ENCODE measurements at places on chromosomes 13 and 19. TPM values are rescaled to one million over a fixed set of nuclear protein-coding genes. Genes with fewer than 3 reads are reported as not detected.
A peak's percentile ranks its signal among the peaks of the same experiment; 100 is the strongest.

- DNase-seq = peak; percentile 90
Observed at GRCh38 chr19:3479834-3480215, 500 bp downstream of the SMIM24 start.

DNA sequence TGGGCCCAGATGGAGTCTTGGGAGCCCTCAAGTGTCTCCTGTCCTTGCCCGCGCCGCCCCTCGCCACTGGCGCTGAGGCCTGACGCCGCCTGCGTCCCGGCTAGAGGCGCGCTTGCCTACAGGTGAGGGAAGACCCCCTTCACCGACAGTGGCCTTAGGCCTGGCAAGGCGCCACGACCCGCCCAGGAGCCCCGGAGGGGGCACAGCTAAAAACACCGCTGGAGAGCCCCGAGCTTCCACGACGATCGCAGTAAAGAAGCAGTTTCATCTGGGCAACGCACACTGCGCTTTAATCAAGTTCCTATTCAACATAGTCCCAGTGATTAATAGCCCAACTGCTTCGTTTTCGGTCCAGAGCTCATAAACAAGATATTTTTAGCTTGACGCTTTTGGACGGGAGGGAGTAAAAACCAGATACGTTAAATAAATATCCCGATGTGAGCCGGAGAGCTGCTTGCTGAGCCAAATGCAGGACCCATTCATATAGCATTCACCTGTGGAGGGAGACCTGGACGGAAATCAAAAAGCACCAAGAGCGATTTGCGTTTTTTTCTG is 1.5 kb upstream of the CEBPA start:
- peak; percentile 73 for DNase-seq

Gene KCNRG
- polyA plus RNA-seq = not detected

DNA sequence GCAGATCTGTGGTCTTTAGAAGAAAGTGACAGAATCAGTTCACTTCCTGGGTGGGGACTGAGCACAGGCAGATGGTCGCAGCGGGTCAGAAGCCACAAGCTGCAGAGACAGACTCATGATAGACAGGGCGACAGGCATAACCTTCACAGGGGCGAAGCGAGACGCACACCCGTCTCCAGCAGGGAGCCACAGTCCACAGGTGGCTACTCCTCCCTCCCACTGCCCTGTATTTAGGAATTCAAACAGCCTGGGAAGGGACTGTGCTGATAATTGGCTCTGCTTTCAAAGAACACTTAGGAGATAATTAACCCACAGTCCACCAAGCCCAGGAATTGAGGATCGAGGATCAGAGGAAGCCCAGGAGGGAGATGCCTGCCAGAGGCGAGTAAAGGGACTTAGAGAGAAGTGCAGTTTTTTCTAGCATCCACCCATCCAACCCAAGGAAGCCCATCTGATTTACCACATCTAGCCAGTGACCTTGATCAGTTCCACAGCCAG is 23.2 kb downstream of the RFX2 start:
- DNase-seq = peak; percentile 81

GRCh38 chr13:99495466-99496183 is 5.6 kb upstream of the TM9SF2 start:
- no peak for DNase-seq

Gene USHBP1
- 1.4 TPM for polyA plus RNA-seq

DNA sequence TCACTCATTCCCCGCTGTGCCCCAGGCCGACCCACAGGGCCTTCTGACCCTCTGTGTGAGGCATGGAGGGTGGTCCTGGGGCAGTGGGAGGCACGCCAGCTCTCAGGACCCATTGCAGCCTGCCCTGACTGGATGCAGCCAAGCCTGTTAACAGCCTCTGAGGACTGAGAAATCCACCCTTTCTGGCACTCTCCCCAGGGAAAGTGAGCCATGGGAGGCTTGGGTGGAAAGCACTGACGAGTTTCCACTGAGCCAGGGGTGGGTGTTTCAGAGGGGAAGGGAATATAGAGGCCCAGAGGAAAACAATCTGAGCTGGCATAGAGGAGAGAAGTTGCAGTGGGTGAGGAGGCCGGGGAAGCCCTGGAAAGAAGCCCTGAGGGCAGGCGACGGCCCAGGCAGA is 30.6 kb upstream of the SLC7A10 start:
- DNase-seq = no peak

DNA sequence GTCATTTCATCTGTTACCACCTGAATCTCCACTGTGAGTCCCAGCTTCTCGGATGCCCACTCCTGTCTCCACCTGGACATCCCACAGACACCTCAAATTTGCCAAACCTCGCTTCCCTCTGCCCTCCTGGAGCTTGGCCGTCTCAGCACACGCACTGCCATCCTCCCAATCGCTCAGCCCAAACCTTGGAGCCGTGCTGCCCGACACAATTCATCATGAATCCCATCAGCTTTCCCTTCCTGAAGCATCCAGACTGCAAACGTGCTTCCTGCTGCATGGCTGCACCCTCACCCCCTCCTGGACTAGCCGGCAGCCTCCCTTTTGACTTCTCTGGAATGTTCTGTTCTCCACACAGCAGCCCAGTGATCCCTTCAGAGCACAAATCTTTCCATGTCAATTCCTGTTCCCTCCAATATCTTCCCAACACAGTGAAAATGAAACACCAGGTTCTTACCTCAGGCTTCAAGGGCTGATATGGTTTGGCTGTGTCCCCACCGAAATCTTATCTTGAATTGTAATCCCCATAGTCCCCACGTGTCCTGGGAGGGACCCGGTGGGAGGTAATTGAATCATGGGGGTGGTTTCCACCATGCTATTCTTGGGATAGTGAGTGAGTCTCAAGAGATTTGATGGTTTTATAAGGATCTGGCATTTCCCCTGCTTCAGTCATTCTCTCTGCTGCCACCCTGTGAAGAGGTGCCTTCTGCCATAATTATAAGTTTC is 1.1 kb upstream of the PROZ start:
- no peak for DNase-seq

- peak; percentile 57 for DNase-seq
Observed at GRCh38 chr13:75345193-75345592, 136.8 kb downstream of the TBC1D4 start.

DNA sequence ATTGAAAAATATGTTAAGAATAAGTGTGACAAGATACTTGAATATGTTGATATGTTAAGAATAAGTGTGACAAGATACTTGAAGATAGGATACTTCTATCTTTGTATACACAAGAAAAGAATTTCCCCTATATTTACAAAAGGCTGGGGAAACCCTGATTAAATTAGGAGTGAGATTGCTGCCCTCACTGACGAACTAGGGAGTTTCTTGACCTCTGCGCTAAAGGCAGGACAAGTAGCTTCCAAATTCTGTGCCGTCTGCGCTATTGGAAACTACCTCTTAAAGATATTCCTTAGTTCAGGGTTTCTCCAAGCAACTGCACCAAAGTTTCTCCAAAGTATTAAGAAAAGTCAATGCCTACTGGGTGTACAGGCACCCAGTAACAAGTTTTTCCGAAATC is 730 bp downstream of the ZNF260 start:
- peak; percentile 37 for DNase-seq

GRCh38 chr19:47231215-47232054 is 436 bp upstream of the BBC3 start:
- DNase-seq = peak; percentile 92

Gene FAM124A
- polyA plus RNA-seq = 1.8 TPM

Gene CELF5
- polyA plus RNA-seq = not detected

Gene ELAVL1
- 51.1 TPM for polyA plus RNA-seq

- no peak for DNase-seq
Observed at GRCh38 chr13:100347968-100348367, 240.6 kb downstream of the GGACT start.

DNA sequence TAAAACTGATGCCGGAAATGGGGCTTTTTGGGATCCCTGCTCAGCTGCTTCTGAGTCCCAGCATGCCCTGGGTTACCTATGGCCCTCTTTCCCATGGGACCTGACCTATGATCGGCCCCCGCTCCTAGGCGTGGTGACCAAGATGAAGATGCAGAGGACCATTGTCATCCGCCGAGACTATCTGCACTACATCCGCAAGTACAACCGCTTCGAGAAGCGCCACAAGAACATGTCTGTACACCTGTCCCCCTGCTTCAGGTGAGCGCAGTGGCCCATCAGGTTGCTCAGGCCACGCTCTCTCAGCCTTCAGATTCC is 1.5 kb downstream of the RPS11 start:
- DNase-seq = no peak

- no peak for DNase-seq
Observed at GRCh38 chr13:32150794-32151193, 119.2 kb downstream of the FRY start.

Gene FLT3
- polyA plus RNA-seq = 0.27 TPM

Gene NUDT15
- 33.9 TPM for polyA plus RNA-seq

- DNase-seq = no peak
Observed at GRCh38 chr13:75651013-75651412, 14.9 kb downstream of the LMO7 start.

Gene LRG1
- 4.3 TPM for polyA plus RNA-seq

GRCh38 chr19:50858886-50859285 is 4.2 kb downstream of the KLK3 start:
- DNase-seq = peak; percentile 53

GRCh38 chr13:108624108-108624507 is 5.3 kb upstream of the MYO16 start:
- DNase-seq = no peak

Gene ARHGEF18
- polyA plus RNA-seq = 31.1 TPM

DNA sequence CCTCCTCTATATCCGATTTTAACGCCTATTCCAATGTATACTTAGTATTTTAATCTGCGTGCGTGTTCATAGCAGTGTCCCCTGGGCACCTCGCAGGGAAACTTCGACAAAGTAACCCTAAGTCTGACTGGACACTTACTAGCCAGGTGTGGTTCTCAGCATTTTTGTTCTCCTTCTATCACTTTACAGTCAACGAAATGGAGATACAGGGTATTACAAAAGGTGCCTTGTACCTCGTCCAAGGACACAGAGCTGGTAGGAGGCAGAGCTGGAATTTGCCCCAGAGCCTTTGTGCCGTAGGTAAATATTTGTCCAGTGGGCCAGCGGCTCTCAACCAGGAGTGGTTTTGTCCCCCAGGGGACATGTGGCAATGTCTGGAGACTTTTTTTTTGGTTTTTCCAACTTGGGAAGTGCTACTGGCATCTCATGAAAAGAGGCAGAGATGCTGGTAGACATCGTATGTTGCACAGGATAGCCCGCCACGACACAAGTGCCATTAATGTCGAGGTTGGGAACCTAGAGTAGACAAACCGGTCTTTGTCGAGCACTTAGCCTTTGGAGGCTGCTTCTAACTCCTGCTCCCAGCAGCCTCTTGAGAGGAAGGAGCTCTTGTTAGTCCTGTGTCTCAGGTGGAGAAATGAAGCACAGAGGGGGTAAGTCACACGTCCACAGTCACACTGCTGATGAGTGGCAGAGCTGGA is 1.1 kb downstream of the ZNF444 start:
- DNase-seq = peak; percentile 83

- no peak for DNase-seq
Observed at GRCh38 chr19:14837391-14837790, 2.4 kb upstream of the OR7A5 start.

GRCh38 chr19:35417713-35418534 is 30.1 kb upstream of the FFAR2 start:
- DNase-seq = no peak

DNA sequence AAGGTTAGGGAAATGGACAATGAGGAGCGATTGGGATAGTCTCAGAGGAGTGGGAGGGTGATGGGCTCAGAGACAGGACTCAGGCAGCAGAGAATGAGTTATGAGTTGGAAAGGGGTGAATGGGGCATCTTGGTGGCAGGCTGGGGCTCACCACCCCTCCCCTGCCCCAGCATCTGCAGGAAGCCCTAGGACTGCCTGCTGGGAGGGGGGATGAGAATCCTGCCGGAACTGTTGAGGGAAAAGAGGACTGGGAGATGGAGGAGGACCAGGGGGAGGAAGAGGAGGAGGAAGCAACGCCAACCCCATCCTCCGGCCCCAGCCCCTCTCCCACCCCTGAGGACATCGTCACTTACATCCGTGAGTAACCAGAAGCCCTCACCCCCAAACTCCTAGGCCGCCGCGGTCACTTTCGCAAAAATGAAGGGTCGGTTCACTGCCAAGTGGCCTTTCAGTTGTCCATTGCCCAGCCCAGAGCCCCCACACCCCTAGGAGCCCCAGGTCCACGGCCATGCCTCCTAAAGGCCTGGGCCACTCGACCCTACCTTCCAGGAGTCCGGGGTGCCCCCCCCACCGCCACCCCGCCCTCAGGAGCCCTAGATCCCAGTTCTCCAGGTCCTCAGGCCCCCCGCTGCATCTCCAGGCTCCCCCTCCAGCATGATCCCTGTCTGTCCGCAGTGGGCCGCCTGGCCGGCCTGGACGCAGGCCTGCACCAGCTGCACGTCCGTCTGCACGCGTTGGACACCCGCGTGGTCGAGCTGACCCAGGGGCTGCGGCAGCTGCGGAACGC is 764 bp downstream of the CLEC11A start:
- DNase-seq = no peak

DNA sequence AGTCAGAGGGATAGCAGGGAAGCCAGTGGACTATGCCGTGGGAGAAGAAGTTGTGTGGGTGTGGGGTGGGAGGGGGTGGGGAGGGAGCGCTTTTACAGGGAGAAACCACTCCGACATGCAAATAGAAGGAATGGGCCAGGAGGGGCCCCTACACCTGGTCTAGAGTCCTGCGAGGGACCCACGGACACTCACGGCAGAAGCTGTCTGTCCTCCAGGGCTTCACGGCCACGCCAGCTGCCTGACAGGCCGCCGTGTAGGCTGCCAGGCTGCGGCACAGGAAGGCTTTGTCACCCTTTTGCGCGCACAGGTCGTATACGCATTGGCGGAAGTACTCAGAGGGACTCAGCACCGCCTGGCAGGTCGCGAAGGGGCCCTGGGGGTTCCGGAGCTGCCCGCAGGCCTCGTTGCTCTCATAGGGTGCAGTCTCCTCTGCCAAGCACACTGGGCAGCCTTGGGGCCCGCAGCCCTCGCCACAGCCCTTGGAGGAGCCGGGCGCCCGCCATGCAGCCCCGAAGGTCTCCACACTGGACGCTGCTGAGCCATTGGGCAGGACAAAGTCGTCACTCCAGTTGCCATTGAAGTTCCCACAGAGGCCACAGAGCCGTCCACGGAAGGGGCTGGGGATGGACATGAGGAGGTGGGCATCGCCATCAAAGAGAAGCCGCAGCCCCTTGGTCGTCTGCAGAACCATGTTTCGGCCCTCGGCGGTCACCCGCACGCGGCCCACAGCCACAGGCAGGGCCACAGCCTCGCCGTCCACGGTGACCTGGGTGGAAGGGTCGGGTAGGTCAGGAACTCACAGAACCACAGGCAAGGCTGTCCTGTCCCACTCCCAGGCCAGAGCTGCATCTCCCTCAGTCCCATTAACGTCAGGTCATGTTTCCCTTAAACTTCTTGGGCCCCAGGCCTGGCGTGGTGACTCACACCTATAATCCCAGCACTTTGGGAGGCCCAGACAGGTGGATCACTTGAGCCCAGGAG is 26.0 kb upstream of the FBL start:
- DNase-seq = no peak

- peak; percentile 5 for DNase-seq
Observed at GRCh38 chr13:22061371-22061805, 390.5 kb downstream of the FGF9 start.

Gene CGB8
- polyA plus RNA-seq = not detected

GRCh38 chr19:41366089-41366488 is 2.1 kb upstream of the B9D2 start:
- DNase-seq = no peak

DNA sequence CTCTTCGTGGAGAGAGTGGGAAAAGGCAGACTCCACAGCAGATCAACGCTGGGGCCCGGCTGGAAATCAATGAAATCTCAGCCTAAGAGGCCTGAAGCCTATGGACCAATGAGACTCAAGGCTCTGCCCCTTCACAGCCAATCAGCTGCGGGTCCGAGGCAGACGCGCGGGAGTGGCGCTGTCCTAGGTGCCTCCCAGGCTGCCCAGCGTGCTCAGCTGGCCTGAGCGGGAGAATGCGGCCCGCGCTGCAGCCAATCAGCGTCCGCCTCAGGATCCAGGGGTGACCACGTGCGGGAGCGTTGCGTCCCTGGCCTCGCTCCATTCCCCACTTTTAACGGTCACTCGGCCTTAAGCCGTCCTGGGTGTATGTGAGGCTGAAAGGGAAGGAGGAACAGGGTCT is at the start of gene ZBTB32:
ZBTB32 (plus strand) TSS at position 341 of the 400 bp plus-strand sequence. CDS start 10,069 bp downstream, outside the sequence.
- DNase-seq = peak; percentile 47

All from small intestine (tissue), 16 donors.